Activated T-helper 1 cell treated with anti-CD3 and anti-CD28 coated beads, Interleukin-12 subunit alpha, Interleukin-12 subunit beta, Interleukin-2, Interleukin-4 antibody, amounts not matched to agents 30 ng/mL and 10 ng/mL and 1 ng/mL, durations not matched to agents 14 hours and 24 hours and 36 hours (primary cell): ENCODE measurements at places on chromosomes 4 and X. TPM values are rescaled to one million over a fixed set of nuclear protein-coding genes. Genes with fewer than 3 reads are reported as not detected.

Gene FAM156B
- total RNA-seq, result 18.6 and 24.1 TPM in 2 replicates

Gene NOX1
- not detected in 2 replicates for total RNA-seq

Gene PCDH19
- total RNA-seq, result 0.03 TPM in 1 of 2 replicates, not detected in the other

Gene SLC4A4
- 0.08 and 0.15 TPM in 2 replicates for total RNA-seq

Gene CPZ
- not detected in 2 replicates for total RNA-seq

Gene CFP
- total RNA-seq, result 2.3 and 4.9 TPM in 2 replicates

DNA sequence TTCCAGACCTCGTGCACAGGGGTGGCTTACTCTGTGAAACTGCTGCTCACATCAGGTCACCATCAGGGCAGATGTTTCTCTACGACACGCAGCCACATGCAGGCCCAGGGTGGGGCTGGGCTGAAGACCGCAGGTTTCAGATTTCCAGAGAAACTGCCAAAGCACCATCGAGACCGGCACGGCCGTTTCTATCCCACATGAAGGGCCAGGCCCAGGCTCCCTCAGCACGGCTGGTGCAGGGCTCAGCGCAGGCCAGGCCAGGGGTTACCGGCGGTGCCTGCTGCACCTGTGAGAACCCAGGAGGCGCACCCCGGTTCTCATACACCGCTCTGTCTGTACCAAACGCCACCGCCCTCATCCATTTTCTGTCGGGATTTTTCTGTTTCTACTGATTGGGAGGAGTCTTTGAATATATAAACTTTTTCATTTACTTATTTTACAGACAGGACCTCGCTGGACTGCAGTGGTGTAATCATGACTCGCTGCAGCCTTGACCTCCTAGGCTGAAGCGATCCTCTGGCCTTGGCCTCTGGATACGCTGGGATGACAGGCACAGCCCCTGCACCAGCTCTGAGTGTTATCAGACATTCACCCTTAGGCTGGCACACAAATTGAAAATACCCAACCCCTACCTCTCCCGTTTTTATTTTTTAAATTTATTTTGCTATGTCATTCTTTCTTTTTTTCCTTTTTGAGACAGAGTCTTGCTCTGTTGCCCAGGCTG lies 17.1 kb downstream of the CTBP1 start:
- H3K36me3 ChIP-seq, result peaks cover 43% of the 10 kb centered on the region
- no peaks in the 10 kb centered on the region for H3K27me3 ChIP-seq
- no peak for DNase-seq
- H3K27ac ChIP-seq, result peak overlapping the region; percentile 40

DNA sequence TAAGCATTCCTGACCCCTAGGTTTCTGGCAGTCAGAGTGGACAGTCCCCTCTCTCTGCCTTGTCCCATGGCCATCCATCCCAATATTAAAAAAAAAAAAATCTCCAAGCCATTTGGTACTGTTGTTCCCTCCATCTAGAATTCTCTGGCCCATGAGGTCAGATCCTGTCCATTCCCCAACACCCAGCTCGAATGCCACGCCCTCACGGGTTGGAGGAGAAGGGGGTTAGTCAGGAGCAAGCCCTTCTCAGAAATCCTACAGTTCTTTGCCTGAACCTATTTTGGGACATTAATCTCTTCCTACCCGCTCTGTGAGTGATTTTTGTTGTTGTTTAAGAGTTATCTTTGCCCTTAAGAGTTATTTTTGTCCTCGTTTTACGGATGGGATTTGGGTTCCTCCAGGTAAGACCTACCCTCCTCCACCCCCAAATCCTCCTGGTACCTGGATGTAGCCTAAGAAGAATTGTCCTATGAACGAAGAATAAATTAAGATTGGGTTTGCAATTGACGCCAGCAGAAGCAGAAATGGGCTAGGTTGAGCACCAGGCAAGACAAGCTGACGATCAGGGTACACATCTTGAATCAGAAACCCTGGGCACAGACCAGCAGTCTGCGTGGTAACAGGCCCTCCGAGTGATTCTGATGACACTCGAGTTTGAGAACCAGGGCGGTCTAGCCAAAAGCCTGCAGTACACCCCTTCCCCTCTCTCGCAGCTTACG lies 977 bp downstream of the RNF175 start:
- peaks cover 50% of the 10 kb centered on the region for H3K27me3 ChIP-seq
- H3K27ac ChIP-seq, result no peak overlapping the region
- H3K4me3 ChIP-seq, result peak overlapping the region; percentile 44
- DNase-seq, result no peak
- H3K36me3 ChIP-seq, result peaks cover 2% of the 10 kb centered on the region

DNA sequence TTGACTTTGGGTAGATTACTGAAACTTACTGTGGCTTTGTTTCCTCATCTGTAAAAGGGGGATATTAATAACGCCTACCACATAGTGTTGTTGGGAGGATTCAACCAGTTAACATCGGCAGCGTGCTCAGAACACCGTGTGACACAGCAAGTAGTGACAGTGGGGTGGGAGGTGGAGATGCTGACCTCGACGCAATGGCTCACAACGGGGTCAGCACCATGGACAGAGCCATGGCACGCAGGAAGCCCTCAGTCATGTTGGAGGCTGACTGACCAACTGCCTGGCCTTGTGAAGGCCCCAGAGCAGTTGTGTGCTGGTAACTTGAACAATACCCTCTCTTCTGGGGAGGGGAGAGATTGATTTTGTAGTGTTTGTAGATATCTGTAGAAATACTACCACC lies 93.2 kb downstream of the WFS1 start:
- no peaks in the 10 kb centered on the region for H3K4me1 ChIP-seq
- DNase-seq, result no peak
- H3K36me3 ChIP-seq, result no peaks in the 10 kb centered on the region
- H3K27me3 ChIP-seq, result peaks cover under 1% of the 10 kb centered on the region
- no peak overlapping the region for H3K4me3 ChIP-seq
- H3K27ac ChIP-seq, result no peak overlapping the region

DNA sequence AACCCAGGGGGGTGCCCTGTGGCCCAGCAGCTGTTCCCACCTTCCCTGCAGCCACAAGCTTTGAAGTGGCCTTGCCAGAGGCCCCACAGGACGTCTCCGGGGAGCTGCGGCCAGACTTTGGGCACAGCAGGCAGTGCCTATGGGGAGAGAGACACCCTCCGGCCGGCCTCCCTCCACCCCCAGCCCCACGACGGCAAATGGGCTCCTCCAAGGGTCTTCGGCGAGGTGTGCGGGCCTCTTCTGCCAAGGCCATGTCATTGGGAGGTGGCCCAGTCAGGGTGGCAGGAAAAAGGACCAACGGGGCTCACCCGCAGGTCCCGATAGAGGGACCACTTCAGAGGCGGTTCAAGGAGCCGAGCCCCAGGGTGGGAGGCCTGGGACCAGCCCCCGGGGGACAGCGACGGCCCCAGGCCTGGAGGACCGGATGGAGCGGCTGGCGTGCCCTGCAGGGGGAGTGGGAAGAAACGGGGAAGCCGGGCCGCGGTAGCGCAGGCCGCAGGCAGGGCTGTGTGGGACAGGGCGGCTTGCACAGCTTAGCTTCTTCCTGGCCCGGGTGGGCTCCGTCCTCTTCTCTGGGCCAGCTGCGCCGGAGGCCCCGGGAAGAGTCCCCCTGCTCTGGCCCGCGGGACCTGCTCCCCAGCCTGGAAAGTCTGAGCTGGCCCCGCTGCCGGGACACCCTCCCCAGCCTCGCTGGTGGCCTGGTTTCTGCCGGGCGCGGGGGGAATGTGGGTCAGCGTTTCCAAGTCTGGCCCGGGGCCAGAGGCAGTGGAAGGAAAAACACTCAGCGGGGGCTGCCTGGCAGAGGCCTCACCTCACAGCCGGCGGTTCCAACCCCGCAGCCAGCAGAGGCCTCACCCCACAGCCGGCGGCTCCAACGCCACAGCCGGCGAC lies 21.9 kb upstream of the SPON2 start:
- DNase-seq, result no peak
- no peak overlapping the region for H3K4me3 ChIP-seq
- H3K27ac ChIP-seq, result no peak overlapping the region
- H3K36me3 ChIP-seq, result peaks cover 11% of the 10 kb centered on the region

- no peaks in the 10 kb centered on the region for H3K36me3 ChIP-seq
- peaks cover under 1% of the 10 kb centered on the region for H3K27me3 ChIP-seq
- no peaks in the 10 kb centered on the region for H3K4me1 ChIP-seq
- no peak for DNase-seq
Measured at GRCh38 chr4:176270669-176271068, 1.6 kb upstream of the ASB5 start.

GRCh38 chr4:148061795-148062194 lies 329.9 kb downstream of the ARHGAP10 start:
- no peak overlapping the region for H3K27ac ChIP-seq
- no peak for DNase-seq
- peaks cover 2% of the 10 kb centered on the region for H3K36me3 ChIP-seq
- H3K4me3 ChIP-seq, result no peak overlapping the region
- no peaks in the 10 kb centered on the region for H3K27me3 ChIP-seq
- peaks cover 47% of the 10 kb centered on the region for H3K4me1 ChIP-seq

DNA sequence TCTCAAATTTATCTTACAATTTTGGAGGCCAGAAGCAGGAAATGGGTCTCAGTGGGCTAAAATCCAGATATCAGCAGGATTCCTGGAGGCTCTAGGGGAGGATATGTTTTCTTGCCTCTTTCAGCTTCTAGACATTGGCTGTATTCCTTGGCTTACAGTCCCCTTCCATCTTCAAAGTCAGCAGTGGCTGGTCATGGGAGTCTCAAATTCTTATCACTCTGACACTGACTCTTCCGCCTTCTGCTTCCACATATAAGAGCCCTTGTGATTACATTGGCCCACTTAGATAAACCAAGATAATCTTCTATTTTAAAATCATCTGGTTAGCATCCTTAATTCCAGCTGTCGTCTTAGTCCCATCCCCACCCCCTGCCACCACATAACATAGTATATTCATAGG lies 113.0 kb downstream of the PCDH7 start:
- no peak overlapping the region for H3K4me3 ChIP-seq
- H3K36me3 ChIP-seq, result no peaks in the 10 kb centered on the region
- H3K27me3 ChIP-seq, result no peaks in the 10 kb centered on the region
- H3K4me1 ChIP-seq, result no peaks in the 10 kb centered on the region
- H3K27ac ChIP-seq, result no peak overlapping the region

- DNase-seq, result no peak
- peaks cover 20% of the 10 kb centered on the region for H3K4me1 ChIP-seq
- H3K36me3 ChIP-seq, result peaks cover 18% of the 10 kb centered on the region
Measured at GRCh38 chrX:48908600-48908999, 2.8 kb downstream of the SLC35A2 start.

GRCh38 chr4:51901363-51901762 lies 58.4 kb downstream of the DCUN1D4 start:
- no peak overlapping the region for H3K4me3 ChIP-seq
- peaks cover 14% of the 10 kb centered on the region for H3K4me1 ChIP-seq
- H3K36me3 ChIP-seq, result peaks cover 26% of the 10 kb centered on the region
- no peaks in the 10 kb centered on the region for H3K27me3 ChIP-seq

DNA sequence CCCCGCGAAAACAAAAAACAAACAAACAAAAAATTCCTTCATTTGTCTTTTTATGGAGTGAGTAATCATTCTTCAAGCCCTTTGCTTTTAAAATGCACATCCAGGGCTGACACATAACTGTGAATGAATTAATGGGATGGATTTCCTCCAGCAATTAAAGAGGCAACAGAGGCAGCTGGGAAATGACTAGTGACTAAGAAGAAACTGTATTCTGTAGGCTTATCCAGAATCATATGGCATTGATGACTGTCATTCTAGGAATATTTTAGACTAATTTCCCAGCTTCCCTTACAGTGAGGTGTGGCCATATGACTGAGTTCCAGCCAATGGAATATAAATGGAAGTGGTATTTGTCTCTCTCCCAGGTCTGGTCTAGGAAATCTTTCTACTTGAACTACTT lies 46.8 kb upstream of the PDE5A start:
- peaks cover under 1% of the 10 kb centered on the region for H3K27me3 ChIP-seq
- H3K36me3 ChIP-seq, result no peaks in the 10 kb centered on the region
- no peak overlapping the region for H3K27ac ChIP-seq
- no peaks in the 10 kb centered on the region for H3K4me1 ChIP-seq
- DNase-seq, result no peak

- no peaks in the 10 kb centered on the region for H3K27me3 ChIP-seq
- no peaks in the 10 kb centered on the region for H3K36me3 ChIP-seq
Measured at GRCh38 chr4:57265831-57266582, 155.8 kb upstream of the IGFBP7 start.

- DNase-seq, result no peak
- no peak overlapping the region for H3K27ac ChIP-seq
- no peaks in the 10 kb centered on the region for H3K4me1 ChIP-seq
- no peaks in the 10 kb centered on the region for H3K36me3 ChIP-seq
Measured at GRCh38 chr4:138659812-138660316, 355.7 kb upstream of the NOCT start.

- no peak for DNase-seq
- H3K36me3 ChIP-seq, result peaks cover 14% of the 10 kb centered on the region
- H3K27me3 ChIP-seq, result no peaks in the 10 kb centered on the region
- no peak overlapping the region for H3K4me3 ChIP-seq
- peak overlapping the region; percentile 71 for H3K27ac ChIP-seq
Measured at GRCh38 chrX:10109695-10110094, 47.1 kb upstream of the CLCN4 start.

DNA sequence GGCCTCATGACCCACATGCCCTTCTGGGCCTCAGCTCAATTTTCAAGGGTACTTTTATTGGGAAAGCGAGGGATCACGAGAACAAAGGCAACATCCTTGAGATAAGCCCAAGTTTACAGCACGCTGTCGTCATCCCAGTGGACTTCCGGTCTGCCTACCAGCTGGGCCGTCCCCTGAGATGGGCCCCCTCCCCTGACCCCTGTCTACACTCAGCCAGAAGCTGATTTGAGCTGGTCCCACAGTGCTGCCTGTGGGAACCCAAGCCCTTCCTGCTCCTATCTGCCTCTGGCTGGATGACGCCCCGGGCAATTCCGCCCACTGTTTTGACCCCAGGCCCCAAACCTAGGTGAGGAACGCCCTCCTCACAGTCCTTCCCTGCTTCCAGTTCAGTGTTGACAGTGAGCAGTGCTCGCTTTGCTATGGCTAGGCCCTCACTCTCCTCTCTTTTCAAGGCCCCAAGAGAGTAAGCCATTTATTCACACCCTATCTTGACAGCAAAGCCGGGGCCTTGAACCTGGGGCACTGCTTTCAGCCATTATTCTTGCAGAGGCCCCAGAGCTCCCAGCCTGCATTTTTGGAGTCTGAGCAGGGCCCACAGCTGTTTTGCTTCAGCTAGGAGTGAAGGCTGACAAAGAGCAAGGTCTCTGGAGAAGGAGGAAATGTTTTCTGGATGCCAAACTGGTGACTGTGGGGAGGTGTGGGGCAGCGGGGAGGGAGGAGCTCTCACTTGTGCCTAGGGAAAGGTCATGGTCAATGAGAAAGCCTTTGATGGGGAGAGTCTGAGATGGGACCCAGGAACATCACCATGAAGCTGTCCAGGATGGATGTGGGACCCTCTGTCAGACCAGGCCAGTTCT lies 164.6 kb upstream of the BCOR start:
- H3K27me3 ChIP-seq, result peaks cover 1% of the 10 kb centered on the region
- H3K36me3 ChIP-seq, result no peaks in the 10 kb centered on the region
- H3K27ac ChIP-seq, result no peak overlapping the region
- H3K4me3 ChIP-seq, result no peak overlapping the region
- peaks cover 6% of the 10 kb centered on the region for H3K4me1 ChIP-seq

- no peak for DNase-seq
- no peak overlapping the region for H3K4me3 ChIP-seq
- peaks cover 3% of the 10 kb centered on the region for H3K27me3 ChIP-seq
- H3K4me1 ChIP-seq, result no peaks in the 10 kb centered on the region
- no peak overlapping the region for H3K27ac ChIP-seq
- H3K36me3 ChIP-seq, result peaks cover 27% of the 10 kb centered on the region
Measured at GRCh38 chrX:155127465-155127864, 56.2 kb downstream of the BRCC3 start.
